ENCODE measurements at places on chromosomes 5 and 9.
A peak's percentile ranks its signal among the peaks of the same experiment; 100 is the strongest.

- DNase-seq, result peak; percentile 13
Measured at GRCh38 chr5:146877178-146877681, 1.3 kb downstream of the PPP2R2B start.

- no peak for DNase-seq
Measured at GRCh38 chr9:130058154-130058553, 4.4 kb downstream of the GPR107 start.

DNA sequence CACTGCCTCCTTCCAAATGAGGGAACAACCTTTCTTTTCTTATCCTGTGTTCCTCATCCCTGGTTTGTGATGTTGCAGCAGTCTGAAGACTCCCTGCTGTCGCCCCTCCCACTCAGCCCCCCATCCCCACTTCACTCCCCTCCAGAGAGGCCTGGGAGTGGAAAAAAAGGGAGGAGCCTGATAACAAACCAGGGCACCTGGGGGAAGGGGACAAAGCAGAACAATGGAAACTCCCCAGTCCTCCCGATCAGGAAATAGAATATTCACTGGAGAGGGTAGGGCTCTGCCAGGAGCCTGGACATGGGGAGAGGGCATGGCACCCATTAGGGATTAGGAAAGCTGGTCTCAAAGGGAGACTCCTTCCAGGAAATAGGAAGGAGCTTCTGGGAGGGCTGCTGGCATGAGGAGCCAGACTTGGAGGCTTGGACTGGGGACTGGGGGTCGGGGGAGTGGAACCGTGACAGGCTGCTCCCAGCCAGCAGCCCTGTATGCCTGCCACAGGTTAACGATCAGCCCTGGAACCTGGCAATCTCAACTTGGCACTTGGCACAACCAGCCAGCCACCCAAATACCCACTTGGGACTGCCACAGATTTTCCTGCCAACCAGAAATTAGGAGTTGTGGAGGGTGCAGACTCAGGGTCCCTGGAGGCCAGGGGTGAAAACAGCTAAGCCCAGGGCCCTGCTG, 20.0 kb downstream of the PCDH1 start:
- DNase-seq, result no peak

DNA sequence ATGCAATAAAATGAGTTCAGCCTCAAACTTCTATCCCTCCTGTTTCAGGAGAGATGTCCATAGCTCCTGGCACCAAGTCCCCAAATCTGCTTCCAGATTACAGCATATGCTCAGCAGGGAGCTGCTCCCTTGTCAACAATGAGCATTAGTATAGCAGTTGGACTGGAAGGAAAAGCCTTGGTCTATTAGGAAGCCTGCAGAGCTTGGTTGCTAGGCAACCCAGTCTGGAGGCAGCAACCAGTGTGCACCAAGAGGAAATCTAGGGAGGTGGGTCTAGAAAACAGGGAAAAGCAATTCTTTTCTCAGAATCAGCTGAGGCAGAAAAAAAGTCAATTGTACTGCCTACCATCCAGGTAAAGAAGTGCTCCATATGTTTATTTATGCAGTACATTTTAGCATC, 229.5 kb upstream of the NMUR2 start:
- DNase-seq, result no peak

DNA sequence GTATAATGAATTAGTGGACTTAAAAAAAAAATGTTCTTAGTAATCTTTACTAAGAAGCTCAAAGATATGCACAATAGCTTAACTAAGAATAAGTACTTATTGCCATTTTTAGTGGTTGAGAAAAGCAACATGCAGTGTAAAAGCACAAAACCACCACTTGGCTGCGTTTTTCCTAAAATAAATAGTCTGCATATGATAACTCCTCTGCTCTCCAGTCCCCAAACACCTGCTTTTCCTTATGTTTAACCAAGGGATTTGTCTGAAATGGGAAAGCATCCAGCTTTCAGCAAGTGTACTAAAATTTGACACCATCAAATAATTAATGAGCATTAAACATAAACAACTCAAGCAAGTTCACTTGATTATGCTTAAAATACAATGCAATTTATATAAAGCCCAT, 41.4 kb downstream of the PSIP1 start:
- no peak for DNase-seq

GRCh38 chr5:122937914-122938313, 92.5 kb downstream of the SNX24 start:
- DNase-seq, result no peak
